ENCODE measurements at places on chromosomes 6 and 20.

DNA sequence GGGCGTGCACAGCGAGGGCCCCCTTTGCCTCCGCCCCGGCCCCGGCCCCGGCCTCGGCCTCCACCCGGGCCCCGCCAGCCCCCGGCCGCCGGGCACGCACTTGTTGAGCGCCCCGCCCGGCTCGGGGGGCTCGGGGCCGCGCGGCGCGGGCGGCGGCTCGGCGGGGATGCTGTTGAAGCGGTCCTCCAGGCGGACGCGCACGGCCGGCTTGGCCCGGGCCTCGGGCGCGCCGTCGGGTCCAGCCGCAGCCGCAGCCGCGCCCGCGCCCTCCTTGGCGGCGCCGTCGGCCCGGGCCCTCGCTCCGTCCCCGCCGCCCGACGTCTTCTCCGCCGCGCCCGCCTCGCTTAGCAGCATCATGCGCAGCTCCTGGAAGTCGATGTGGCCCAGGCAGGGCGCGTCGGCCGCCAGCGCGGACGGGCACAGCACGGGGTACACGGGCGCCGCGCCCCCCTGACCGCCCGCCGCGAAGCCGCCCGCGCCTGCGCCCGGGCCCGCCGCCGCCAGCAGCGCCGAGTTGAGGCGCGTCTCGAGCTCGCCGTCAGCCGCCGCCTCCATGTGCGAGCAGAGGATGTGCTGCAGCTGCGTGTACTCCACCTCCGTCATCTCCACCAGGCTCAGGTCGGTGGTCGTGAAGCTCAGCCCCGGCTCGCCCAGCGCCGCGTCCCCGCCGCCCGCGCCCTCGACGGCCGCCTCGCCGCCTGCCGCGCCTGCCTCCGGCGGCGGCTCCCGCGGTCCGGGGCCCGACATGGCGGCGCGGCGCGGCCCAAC is 514 bp downstream of the TCFL5 start:
- H3K36me3 ChIP-seq = no peaks in the 10 kb centered on the region
- H3K4me3 ChIP-seq = peak overlapping the region; percentile 39
- peaks cover 13% of the 10 kb centered on the region for H3K4me1 ChIP-seq
- no peak overlapping the region for H3K27ac ChIP-seq
- DNase-seq = peak; percentile 49
- no peaks in the 10 kb centered on the region for H3K27me3 ChIP-seq

GRCh38 chr6:88750936-88751335 is 212.5 kb downstream of the RNGTT start:
- H3K36me3 ChIP-seq = no peaks in the 10 kb centered on the region
- no peaks in the 10 kb centered on the region for H3K27me3 ChIP-seq
- H3K27ac ChIP-seq = no peak overlapping the region
- no peak for DNase-seq
- H3K4me3 ChIP-seq = no peak overlapping the region

DNA sequence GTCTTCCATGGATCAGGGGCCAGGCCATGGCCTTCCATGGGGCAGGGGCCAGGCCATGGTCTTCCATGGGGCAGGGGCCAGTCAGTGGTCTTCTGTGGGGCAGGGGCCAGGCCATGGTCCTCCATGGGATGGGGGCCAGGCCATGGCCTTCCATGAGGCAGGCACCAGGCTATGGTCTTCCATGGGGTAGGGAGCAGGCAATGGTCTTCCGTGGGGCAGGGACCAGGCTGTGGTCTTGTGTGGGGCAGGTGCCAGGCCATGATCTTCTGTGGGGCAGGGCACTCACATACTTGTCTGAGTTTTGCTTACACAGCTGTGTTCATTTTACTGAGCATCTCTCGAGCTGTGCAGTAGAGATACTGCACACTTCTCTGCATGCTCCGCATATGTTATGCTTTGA is 57.3 kb upstream of the THBS2 start:
- no peak overlapping the region for H3K27ac ChIP-seq
- H3K4me1 ChIP-seq = no peaks in the 10 kb centered on the region
- H3K27me3 ChIP-seq = no peaks in the 10 kb centered on the region
- H3K36me3 ChIP-seq = no peaks in the 10 kb centered on the region
- DNase-seq = no peak

DNA sequence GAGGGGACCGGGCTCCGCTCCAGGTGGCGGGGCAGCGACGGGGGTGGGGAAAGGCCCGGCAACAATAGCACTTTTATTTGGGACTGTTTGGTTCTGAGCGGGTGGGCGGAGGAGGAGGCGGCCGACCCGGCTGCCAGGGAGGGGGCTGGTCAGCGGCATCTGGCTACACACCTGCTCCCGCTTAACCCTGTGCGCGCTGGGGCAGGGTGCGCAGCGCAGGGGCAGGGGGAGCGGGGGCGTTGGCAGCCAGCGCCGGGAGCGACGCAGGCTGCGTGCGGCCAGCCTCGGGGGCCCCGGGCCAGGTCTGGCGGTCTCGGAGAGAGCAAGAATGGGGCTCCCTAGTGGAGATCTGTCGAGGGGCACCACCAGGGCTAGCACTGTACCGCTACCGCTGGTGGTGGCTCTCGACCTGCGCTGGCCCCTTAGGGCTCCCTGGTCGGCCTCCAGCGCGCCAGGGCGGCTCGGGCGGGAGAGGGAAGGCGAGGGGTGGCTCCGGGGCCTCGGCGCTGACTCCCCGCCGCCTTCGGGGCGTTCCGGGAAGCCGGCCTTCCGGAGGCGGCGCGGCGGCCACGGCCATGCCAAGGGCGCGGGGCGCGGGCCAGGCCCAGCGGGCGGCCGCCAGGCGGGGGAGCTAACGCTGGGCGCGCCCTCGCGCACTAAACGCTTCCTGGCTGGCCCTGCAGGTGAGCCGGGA is 92.4 kb downstream of the NCR2 start:
- H3K4me3 ChIP-seq = peak overlapping the region; percentile 38
- no peaks in the 10 kb centered on the region for H3K36me3 ChIP-seq
- H3K27me3 ChIP-seq = peaks cover 46% of the 10 kb centered on the region
- DNase-seq = no peak

- peaks cover 5% of the 10 kb centered on the region for H3K4me1 ChIP-seq
- H3K27me3 ChIP-seq = no peaks in the 10 kb centered on the region
- no peak overlapping the region for H3K27ac ChIP-seq
- H3K4me3 ChIP-seq = no peak overlapping the region
- H3K36me3 ChIP-seq = peaks cover 63% of the 10 kb centered on the region
Observed at GRCh38 chr20:35669681-35670080, 5.0 kb upstream of the CPNE1 start.

DNA sequence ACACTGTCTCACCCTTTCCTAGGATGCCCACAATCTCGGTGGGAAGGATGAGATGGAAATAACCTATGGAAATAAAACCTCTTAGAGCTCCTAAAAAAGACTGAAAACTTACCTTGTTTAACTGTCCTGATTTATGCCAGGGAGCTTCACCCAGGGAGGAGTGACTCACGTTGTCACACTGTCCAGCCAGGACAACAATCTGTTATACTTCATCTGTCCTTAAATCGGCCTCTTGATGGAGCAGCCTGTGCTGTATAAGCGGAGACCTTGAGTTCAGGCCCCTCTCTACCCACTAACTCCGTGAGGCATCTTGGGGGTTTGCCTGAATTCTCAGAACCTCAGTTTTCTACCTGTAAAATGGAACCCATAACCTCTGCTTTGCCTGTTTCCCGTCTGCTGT is 9.2 kb upstream of the KIAA1755 start:
- H3K27me3 ChIP-seq = no peaks in the 10 kb centered on the region
- no peak overlapping the region for H3K27ac ChIP-seq
- H3K36me3 ChIP-seq = no peaks in the 10 kb centered on the region
- no peak for DNase-seq
- H3K4me1 ChIP-seq = no peaks in the 10 kb centered on the region

GRCh38 chr6:161029195-161029809 is 37.7 kb downstream of the MAP3K4 start:
- no peak overlapping the region for H3K27ac ChIP-seq
- no peak overlapping the region for H3K4me3 ChIP-seq
- H3K27me3 ChIP-seq = no peaks in the 10 kb centered on the region
- H3K4me1 ChIP-seq = peaks cover 4% of the 10 kb centered on the region
- no peak for DNase-seq

DNA sequence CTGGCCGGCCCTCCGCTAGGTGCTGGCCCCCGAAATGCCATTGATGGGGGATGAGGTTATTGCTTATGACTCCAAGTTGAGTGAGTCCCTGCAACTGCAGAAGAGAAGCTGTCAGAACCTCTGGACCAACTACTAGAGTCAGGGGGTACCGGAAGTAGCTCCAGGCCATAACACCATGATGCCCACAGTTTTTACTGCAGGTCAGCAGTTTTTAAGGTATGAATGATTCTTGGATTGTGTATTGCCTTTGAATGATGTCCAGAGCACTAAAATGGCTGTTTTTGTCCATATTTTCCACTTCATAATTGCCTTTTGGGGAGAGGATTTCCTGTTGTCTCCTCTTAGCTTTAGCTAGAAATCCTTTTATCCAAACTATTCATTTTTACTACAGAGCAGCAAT is 148.4 kb downstream of the PDE10A start:
- no peaks in the 10 kb centered on the region for H3K4me1 ChIP-seq
- DNase-seq = no peak
- no peaks in the 10 kb centered on the region for H3K36me3 ChIP-seq
- H3K4me3 ChIP-seq = no peak overlapping the region
- H3K27me3 ChIP-seq = no peaks in the 10 kb centered on the region

- H3K4me1 ChIP-seq = no peaks in the 10 kb centered on the region
- no peak overlapping the region for H3K27ac ChIP-seq
- no peak overlapping the region for H3K4me3 ChIP-seq
- no peak for DNase-seq
- H3K36me3 ChIP-seq = no peaks in the 10 kb centered on the region
- H3K27me3 ChIP-seq = no peaks in the 10 kb centered on the region
Observed at GRCh38 chr20:24875078-24875477, 74.0 kb upstream of the CST7 start.

GRCh38 chr6:4018924-4019236 is 60.1 kb downstream of the FAM217A start:
- peak overlapping the region; percentile 96 for H3K27ac ChIP-seq
- peak overlapping the region; percentile 92 for H3K4me3 ChIP-seq
- no peak for DNase-seq
- H3K4me1 ChIP-seq = peaks cover 50% of the 10 kb centered on the region
- peaks cover 7% of the 10 kb centered on the region for H3K36me3 ChIP-seq

DNA sequence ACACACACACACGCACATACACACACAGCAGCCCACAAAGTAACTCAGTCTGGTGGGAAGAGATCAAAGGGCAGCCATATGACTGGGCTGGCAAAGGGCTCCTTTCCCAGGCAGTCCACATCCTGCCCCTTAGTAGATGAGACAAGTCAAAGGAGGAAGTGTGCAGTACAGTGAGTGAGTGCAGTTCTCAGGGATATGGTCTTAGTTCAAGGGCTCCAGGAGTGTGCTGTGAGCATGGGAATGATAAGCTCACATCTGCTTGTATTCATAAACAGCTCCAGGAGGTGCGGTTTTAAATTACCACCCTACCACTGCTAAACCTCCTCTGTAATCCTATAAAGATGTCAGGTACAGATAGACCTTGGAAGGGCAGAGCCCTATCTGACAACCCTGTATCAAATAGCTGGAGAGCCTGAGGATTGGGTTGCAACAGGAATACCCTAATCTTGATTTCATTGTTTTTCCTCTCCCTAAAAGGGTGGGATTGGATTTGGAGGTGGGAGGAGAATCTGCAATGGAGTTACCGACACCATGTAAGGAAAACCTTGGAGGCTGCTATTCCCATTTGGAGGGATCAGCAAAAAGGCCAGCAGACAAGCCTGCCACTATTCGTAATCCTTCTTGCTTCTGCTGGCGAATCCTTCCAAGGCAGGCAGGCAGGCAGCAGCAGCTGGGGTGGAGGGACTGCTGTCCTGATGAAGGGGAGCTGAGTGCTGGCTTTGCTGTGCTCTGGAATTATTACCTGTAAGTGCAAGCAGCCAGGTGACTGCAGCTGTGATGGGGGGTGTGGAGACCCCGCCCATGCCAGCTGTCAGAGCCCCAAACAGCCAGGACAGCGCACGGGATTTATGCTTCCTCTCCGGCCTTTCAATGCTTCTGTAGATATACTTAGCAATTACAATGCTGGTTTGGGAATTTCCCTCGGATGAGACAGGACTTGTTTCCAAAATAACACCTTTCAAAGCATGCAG is 342.7 kb downstream of the PRL start:
- H3K27ac ChIP-seq = no peak overlapping the region
- no peak overlapping the region for H3K4me3 ChIP-seq
- no peaks in the 10 kb centered on the region for H3K27me3 ChIP-seq
- no peaks in the 10 kb centered on the region for H3K36me3 ChIP-seq

DNA sequence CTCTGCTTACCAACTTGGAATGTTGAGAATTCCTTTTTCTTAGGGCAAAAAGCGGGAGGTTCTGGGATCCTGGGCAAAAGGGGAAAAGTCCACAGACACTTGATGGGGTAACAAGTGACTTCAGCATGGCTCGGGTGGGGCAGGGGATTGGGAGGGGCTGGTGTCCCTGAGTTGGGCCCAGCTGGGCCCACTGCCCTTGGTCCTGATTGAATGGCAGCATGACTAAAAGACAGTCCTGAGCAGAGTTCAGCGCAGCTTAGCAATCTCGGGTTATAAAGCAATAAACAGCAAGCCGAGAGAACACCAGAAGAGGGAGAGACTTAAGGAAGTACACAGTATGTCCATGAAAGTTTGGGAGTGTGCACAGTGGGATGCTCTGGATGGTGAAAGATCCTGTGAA is 5.6 kb downstream of the PPP2R5D start:
- no peak for DNase-seq
- H3K4me1 ChIP-seq = peaks cover 31% of the 10 kb centered on the region
- H3K27ac ChIP-seq = no peak overlapping the region
- peaks cover 47% of the 10 kb centered on the region for H3K36me3 ChIP-seq
- no peaks in the 10 kb centered on the region for H3K27me3 ChIP-seq

DNA sequence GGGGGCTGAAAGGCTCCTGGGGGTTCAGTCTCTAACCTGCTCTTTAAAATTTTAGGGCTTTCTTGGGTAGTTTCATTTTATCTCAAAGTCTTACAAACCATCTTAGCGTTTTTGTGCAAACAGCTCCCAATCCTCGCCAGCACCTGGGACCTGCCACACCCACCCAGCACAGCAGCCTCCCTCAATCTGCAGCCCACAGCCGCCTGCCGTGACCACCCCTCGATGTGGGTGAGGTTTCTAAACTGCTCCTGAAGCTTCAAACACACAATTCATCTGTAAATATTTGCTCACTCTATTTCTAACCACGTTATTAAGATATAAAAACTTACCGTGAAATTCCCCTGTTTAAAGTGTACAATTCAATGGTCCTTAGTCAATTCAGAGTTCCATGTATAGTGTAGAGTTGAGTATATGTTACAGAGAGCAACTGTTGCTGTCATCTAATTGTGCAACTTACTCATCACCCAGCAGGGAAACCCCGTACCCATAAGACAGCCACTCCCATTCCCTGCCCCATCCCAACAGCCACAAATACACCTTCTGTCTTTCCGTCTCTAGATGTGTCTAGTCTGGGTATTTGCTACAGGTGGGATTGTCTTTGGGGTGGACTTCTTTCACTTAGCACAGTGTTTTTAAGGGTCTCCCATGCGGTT is 381.0 kb downstream of the TAF4 start:
- no peak overlapping the region for H3K27ac ChIP-seq
- no peak overlapping the region for H3K4me3 ChIP-seq
- no peaks in the 10 kb centered on the region for H3K36me3 ChIP-seq
- DNase-seq = no peak
- H3K4me1 ChIP-seq = no peaks in the 10 kb centered on the region

- no peak for DNase-seq
- H3K4me3 ChIP-seq = no peak overlapping the region
- H3K27ac ChIP-seq = no peak overlapping the region
- peaks cover 4% of the 10 kb centered on the region for H3K4me1 ChIP-seq
- no peaks in the 10 kb centered on the region for H3K36me3 ChIP-seq
- peaks cover 20% of the 10 kb centered on the region for H3K27me3 ChIP-seq
Observed at GRCh38 chr6:166640342-166641043, 13.4 kb upstream of the RPS6KA2 start.
